Kidney capillary endothelial cell (primary cell): ENCODE measurements at places on chromosomes 3 and 15.
A peak's percentile ranks its signal among the peaks of the same experiment; 100 is the strongest.

DNA sequence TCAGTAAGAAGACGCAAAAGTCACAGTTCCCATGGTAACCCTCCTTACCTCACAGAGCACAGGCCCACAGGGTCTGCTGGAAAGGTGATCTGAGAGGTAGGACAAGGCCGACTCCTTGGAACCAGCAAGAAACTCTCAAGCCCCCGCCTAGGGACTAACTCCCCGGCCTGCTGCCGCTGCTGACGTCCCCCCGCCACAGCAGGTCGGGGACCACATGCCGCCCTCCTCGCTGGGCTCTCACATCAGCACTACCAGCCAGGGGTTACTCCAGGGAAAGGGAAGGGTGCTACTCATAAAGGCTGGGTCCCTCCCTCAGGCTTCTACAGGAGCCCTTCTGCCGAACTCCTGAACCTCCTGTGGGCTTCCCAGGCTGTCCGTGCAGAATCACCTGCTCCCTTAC is 94.2 kb downstream of the XXYLT1 start:
- DNase-seq = no peak

DNA sequence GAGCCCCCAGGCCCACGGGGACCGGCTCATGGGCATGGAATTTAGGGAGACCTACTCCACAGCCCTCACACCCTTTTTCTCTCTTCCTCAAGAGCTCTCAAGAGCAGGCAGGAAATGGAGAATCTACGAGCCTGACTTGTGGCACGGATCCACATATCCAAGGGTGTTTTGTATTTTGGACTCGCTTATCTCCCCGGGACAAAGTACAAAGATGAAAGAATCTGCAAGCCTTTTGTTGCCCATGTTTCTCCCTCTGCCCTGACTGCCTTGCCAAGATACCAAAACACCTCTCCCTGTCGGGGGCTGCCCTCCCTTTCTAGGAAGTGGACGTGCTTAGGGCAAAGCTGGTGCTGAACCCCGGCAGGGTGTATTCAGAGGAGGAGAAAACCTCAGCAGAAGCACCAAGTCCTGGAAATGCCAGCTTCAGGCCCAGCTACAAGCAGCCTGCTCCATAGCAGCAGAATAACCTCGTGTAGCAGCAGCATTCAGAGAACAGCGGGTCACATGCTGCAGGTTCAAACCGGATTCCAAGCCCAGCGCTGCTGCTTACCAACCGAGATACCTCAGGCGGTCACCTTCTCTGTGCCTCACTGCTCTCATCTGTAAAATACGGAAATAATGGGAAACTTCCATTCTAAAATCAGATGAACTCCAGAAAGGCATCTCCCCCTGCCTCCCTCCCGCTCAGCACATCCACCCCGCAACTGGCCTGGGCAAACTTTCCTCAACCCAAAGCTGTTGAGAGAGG is 35.2 kb downstream of the DNASE1L3 start:
- DNase-seq = no peak

GRCh38 chr3:100630664-100631063 is 21.3 kb downstream of the ADGRG7 start:
- no peak for DNase-seq

DNA sequence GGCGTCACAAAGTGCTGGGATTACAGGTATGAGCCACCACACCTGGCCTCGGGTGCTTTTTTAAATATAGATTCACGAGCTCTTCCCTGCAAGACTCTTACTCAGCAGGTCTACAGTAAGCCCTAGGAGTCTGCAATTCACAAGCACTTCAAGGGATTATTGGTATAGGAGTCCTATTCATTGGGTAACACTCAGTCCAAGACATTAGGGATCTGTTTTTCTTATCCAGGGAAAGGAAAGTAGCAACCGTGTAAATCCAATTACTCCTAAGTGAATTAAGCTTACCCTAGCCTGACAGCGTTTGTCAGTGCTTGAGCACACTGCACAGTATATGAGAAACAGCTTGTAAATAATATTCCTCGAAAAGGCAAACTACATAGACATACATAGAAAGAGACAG is 109.9 kb downstream of the SENP2 start:
- no peak for DNase-seq

DNA sequence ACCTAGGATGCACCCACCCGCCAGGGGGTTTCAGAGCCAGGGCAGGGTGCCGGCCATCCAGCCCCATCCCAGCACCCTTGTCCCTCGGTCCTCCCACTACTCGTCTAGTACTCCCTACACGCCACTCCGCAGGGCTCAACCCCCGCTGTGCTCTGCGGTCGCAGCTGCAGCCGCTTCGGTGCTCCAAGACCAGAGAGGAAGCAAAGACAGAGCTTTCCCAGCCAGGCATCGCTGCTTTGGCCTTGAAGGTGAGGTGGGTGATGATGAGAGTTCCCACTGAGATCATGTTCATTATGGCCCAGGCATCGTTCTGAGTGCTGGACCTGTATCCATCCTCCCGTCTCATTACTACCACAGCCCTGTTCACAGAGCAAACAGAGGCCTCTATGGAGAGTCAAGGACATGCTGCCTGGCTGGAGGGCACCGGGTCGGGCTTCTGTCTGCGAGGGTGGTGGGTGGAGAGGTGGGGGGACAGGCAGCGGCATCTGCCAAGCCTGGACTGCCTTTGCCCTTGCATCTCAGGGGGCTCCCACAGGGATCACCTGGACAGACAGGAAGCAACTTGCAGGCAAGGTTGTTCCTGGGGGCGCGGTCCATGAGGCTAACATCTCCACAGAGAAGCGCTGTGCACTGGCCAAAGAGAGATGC is 66.9 kb downstream of the KLF13 start:
- DNase-seq = no peak

DNA sequence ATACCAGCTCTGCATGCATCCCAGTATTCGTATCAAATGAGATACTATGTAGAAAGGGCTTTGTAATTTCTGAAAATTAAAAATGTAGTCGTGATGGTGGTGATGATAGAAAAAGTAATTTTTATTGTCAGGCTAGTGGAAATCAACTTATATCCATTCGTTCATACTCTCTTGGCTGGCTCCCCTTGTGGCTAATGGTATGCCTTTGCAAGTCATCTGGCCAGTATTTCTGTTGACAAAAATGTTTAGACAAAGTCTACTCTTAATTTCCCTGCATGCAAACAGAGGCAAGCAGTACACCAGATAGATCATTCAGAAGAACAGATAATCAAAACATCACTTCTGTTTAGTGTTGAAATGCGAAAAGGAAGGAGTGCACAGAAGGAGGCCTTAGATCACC is 49.6 kb upstream of the DUT start:
- no peak for DNase-seq

- DNase-seq = no peak
Observed at GRCh38 chr3:87045473-87045872, 54.5 kb upstream of the VGLL3 start.

DNA sequence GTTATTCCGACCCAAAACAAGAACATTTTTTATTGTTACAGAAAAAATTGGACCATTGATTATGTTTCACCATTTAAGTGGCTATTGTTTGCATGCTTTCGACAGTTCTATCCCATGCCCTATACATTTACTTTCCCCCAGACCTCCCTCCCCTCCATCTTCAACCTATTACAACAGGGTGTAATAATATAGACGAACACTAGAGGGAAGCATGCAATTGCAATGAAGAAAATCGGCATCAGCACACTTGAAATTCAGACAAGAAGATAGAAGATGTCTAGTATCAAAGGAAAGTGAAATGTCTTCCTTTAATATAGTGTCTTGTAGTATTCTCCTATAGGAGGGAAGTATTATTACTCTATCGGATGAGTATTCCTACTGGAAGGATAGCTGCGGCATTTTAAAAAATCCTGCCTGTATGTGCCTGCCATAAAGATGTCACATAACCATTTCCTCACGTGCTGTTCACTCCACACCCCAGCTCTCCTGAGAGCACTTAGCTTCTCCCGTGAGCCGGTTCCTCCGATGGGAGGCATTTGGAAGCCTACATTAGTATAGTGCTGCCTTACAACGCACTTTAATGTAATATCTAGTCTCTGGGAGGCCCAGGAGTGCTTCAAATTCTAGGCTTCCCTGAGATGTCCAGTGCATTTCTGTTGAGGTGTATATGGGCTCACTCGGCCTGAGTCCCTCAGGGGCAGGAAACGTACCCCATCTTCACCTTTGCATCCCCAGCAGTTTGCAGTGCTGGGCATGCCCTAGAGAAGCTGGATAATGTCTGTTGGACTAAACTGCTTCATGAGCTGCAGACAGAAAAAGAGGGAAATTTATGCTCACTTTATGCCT is 17.8 kb upstream of the ERICH6 start:
- peak; percentile 67 for DNase-seq

DNA sequence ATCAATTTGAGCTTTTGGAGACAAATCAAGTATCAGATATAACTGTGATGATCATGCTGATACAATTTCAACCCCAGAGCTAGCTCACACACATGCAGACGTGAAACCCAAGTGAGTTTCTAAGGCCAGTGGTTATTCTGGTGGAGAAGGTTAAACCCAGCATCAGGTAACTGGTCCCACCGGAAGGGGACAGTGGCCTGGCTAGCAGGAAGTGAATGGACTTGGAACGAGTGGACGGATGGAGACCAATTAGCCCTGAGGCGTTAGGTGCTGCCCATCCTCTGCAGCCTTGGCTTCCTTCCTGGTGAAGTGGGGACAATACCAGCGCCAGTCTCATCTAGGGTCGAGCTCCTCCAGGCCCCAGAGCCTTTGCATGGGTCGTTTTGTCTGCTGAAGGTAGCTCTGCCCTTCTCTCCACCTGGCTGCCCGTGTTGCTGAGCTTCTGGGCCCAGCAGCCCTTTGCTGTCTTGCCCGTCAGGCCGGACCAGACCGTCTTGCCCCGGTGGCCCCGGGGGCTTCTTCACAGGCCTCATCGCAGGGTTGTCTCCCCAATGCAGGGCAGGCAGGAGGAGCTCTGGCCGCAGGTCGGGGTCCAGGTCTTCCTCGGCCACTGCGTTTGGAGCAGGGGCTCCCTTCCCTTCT is 915 bp upstream of the KCTD6 start:
- no peak for DNase-seq
